ENCODE measurements at places on chromosomes 2 and 18.

DNA sequence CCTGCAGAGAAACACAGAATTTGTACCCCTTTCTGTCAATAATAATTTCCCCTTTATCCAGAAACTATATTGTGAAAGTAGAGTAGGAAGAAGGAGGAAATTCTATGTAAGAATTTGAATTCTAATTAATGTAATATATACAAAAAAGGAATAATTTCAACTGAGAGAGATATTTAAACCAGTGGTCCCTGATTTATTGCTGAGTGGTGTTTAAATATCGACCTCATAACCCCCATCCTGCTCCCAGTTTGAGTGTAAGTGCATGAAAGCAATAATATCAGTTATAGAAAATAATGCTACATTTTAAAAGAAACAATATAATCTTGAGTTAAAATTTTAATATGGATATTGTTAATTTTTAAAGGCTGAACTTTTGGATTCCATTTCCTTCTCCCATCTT, 286.2 kb upstream of the REG3G start:
- DNase-seq: no peak

DNA sequence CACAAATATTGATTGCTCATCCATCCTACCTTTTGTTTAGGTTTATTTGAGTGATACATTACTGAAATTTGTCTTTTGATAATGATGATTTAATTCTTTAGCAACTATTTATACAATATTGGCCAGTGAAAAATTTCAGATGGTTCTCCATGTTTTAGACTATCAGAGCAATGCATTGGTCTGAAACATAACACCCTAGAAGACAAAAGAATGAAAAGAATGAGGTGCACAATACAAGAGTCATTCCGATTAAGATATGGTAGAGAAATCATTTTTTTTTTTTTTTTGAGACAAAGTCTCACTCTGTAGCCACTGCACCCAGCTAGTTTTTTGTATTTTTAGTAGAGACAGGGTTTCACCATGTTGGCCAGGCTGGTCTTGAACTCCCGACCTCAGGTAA, 197.4 kb upstream of the FAM98A start:
- no peak for DNase-seq

DNA sequence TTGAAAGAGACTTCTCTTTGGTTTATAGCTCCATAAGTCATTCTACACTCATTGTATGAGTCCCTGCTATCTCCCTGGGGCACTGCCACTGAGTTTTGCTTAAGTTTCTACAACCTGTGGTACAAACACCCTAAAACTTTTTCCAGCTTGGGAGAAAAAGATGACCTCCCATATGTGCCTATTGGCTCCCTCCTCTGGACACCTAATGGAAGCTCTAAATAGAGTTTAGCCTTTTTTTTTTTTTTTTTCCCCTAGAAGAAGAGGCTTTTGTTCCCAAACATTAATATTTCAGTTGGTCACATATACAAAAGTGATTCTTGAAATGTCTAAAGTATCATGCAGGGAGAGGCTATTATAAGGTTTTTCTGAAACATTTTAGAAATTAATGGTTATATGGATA, 547.2 kb upstream of the TMEFF2 start:
- no peak for DNase-seq

- no peak for DNase-seq
Measured at GRCh38 chr2:173044686-173045085, 31.0 kb upstream of the MAP3K20 start.

DNA sequence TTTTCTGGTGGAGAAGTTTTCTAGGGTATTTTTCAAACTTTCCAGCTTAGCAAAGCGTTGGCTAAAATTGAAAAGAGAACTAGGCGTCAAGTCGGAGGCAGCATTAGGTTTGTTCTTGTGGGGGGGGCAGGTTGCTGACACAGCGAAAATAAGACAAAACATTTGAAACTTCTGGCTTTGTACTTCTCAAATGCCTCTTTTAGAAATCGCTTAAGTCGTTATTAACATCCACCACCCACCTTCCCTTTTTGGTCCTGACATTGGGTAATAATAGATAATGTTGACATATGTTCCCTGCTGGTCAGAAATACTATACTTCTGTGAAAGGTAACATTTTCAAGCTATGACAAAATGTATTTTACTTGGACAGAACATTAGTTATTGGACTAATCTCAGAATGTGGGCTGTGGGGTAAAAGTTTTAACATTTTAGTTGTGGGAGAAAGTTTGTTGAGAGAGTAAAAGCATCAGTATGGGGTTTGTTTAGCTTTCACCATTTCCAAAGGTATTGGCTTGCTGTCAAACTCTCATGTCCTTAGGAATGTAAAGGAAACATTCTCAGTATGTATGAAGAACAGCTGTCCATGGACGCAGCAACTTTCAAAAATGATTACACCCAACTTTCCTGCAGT, 88.1 kb upstream of the ZEB2 start:
- no peak for DNase-seq

DNA sequence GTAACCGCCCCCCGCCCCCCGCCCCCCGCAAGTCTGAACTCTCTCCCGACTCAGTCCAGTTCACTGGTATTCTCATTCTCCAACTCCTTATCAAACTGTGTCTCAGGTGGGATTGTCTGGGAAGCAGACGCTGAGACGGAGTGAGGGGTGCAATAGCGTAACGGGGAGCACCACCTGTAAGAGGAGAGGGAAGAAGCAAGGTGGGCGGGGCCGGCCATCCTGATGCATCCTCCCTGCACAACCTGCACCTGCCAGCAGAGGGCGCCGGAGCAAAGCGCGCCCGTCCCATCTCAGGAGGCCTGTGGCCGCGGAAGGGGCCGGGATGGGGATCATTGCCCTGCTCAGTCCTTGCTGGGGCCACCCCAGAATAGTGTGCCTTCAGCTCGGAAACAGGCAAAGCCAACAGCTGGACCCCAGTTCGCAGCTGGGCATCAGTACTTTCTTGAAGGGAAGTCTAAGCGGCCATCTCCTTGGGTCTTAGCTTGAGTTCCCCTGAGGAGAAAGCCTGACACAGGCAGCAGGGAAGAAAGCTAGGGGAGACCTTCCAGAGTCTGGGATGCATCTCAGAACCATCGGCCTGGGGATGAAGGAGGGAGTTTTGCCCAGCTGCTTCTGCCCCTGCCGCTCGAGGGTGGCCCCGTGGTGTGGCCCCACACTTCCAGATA, 208.0 kb downstream of the TFCP2L1 start:
- peak; percentile 62 for DNase-seq

GRCh38 chr2:207164006-207164831, 1.5 kb downstream of the KLF7 start:
- peak; percentile 25 for DNase-seq

- DNase-seq: no peak
Measured at GRCh38 chr2:85994421-85994777, 105.6 kb upstream of the ST3GAL5 start.

GRCh38 chr18:75500545-75500944, 73.0 kb upstream of the SMIM21 start:
- DNase-seq: no peak

- no peak for DNase-seq
Measured at GRCh38 chr2:5510082-5510481, 182.1 kb upstream of the SOX11 start.

DNA sequence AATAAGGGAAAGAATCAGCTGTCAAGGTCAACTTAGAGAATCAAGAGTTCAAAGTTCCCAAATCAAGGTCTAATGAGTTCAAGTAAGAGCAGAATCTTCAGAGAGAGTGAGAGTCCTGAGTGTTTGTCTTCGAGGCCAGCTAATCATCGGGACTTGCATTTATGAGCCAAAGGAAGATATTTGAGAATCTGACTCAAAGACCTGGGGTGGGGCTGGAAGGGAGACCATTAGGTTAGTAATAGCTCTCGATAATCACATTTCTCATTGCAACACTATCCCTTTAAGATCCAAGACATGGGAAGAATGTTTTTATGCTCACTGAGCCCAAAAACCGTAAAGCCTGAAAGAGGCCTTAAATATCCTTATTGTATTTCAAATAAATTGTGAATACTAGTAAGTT, 72.0 kb upstream of the FSHR start:
- no peak for DNase-seq

DNA sequence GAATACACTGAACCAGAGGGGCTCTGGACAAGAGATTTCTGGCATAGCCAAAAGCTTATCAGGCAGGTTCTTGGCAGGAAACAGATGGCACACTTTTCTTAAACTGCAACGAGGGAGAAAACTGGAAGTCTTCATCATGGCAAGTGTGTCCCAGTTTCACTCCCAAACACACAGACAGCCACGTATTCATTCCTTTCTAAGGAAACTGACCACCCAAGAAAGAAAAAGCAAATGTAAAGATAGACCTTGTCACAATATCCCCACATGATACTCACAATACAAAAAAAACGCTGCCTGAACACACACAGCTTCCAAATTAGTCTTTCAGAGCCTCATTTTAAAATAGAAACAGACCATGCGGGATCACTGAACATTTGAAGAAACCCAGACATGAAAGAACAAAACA, 40.6 kb upstream of the RTTN start:
- no peak for DNase-seq

GRCh38 chr2:37848451-37848850, 76.6 kb upstream of the RMDN2 start:
- DNase-seq: no peak

DNA sequence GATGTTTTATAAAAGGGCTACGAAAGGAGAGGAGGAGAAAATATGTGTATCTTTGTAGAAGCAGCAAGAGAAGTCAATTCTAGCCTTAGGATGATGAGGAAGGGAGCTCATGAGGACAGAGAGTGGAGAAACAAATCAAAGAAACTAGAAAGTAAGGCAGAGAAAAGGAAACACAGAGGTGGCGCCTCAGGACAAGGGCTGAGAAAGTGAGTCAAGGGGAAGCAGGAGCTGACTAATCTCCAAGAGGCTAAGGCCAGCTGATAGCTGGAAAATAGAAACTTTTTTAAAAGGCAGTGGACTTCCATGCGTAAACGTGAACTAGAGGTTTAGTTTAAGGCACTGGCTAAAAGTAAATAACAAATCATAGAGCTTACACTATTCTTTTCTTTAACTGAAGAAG, 173.3 kb downstream of the ANKRD44 start:
- no peak for DNase-seq

DNA sequence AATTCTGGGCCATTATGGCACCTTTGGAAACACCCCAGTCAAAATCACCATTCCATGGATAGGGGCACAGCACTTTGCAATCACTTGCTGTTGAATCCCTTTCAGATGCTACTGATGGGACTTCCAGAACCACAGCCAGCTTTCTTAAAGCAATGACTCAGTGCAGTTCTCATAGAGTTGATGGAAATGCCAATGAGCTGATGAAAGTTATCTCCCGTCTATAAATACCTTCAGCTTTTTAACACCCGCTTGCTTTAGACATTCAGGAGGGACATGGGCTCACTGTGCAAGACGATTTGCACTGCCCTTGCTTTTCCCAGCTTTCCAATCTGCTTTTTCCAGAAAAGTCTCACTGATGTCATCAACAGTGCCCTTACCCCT, 66.7 kb upstream of the RPL31 start:
- DNase-seq: no peak

GRCh38 chr18:51478908-51479307, 281.4 kb upstream of the MEX3C start:
- DNase-seq: no peak

- DNase-seq: no peak
Measured at GRCh38 chr2:164826293-164827243, 15.1 kb downstream of the COBLL1 start.

DNA sequence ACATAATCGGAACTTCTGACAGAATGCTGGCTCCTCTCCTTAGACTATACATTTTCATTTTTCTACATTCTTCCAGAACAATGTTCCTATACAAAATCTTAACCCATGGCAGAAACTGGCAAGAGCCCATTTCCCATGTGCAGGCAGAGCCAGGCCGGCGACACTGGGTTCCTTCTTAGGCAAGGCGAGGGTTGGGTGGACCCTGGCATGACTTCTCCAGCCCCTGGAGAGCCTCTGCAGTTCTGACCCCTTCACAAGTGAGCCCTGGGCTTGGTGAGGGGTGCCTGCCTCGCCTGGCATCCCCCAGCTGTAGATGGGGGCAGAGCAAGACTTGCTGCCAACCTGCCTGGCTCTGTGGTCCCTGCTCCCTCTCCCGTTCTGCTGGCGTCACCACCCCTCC, 5.0 kb downstream of the GYPC start:
- DNase-seq: no peak
